Airway epithelial cell (primary cell): ENCODE measurements at places on chromosomes 16 and 17. TPM values are rescaled to one million over a fixed set of nuclear protein-coding genes. Genes with fewer than 3 reads are reported as not detected.

Gene MRPS34
- total RNA-seq = 193 and 199 TPM in 2 replicates

Gene SLC47A1
- 0.99 and 2.9 TPM in 2 replicates for total RNA-seq

Gene C16orf95
- 1.7 and 3.6 TPM in 2 replicates for total RNA-seq

Gene PIK3R5
- 0.56 TPM in 1 of 2 replicates, not detected in the other for total RNA-seq

Gene ZFPM1
- 2.2 and 3.0 TPM in 2 replicates for total RNA-seq

Gene KIF2B
- not detected in 2 replicates for total RNA-seq

Gene CARHSP1
- total RNA-seq = 95.3 and 105 TPM in 2 replicates

Gene DGKE
- 3.5 and 4.8 TPM in 2 replicates for total RNA-seq

Gene GLTPD2
- total RNA-seq = not detected in 2 replicates

Gene TBX4
- total RNA-seq = not detected in 2 replicates

Gene PMFBP1
- 0.35 TPM in 1 of 2 replicates, not detected in the other for total RNA-seq

Gene ABCA10
- 0.35 and 0.42 TPM in 2 replicates for total RNA-seq

Gene NKD1
- 0.07 and 0.19 TPM in 2 replicates for total RNA-seq

Gene PABPN1L
- not detected in 2 replicates for total RNA-seq

Gene OSBPL7
- total RNA-seq = 5.6 and 5.8 TPM in 2 replicates

Gene MT3
- not detected in 2 replicates for total RNA-seq

Gene CCDC102A
- 5.4 and 5.8 TPM in 2 replicates for total RNA-seq

Gene HOXB8
- not detected in 2 replicates for total RNA-seq

Gene SLC52A1
- total RNA-seq = 0.35 and 0.70 TPM in 2 replicates

Gene SLC5A11
- total RNA-seq = not detected in 2 replicates

Gene PFN1
- 1,491 and 1,690 TPM in 2 replicates for total RNA-seq

Gene SCIMP
- not detected in 2 replicates for total RNA-seq

Gene GOSR2
- 21.2 and 24.7 TPM in 2 replicates for total RNA-seq

Gene ABCA3
- 0.56 TPM in 1 of 2 replicates, not detected in the other for total RNA-seq

Gene KRTAP9-2
- total RNA-seq = not detected in 2 replicates

Gene ENPP7
- not detected in 2 replicates for total RNA-seq

Gene ZNF213
- total RNA-seq = 4.9 and 9.0 TPM in 2 replicates

Gene SLFN12
- total RNA-seq = 6.2 and 7.0 TPM in 2 replicates

Gene E4F1
- total RNA-seq = 23.9 and 26.2 TPM in 2 replicates

Gene DOC2A
- 0.71 TPM in 1 of 2 replicates, not detected in the other for total RNA-seq

Gene IKZF3
- 0.21 TPM in 1 of 2 replicates, not detected in the other for total RNA-seq
